ENCODE measurements at places on chromosomes 5 and 9.

GRCh38 chr5:44388321-44389089 is 715 bp downstream of the FGF10 start:
- DNase-seq, result no peak

DNA sequence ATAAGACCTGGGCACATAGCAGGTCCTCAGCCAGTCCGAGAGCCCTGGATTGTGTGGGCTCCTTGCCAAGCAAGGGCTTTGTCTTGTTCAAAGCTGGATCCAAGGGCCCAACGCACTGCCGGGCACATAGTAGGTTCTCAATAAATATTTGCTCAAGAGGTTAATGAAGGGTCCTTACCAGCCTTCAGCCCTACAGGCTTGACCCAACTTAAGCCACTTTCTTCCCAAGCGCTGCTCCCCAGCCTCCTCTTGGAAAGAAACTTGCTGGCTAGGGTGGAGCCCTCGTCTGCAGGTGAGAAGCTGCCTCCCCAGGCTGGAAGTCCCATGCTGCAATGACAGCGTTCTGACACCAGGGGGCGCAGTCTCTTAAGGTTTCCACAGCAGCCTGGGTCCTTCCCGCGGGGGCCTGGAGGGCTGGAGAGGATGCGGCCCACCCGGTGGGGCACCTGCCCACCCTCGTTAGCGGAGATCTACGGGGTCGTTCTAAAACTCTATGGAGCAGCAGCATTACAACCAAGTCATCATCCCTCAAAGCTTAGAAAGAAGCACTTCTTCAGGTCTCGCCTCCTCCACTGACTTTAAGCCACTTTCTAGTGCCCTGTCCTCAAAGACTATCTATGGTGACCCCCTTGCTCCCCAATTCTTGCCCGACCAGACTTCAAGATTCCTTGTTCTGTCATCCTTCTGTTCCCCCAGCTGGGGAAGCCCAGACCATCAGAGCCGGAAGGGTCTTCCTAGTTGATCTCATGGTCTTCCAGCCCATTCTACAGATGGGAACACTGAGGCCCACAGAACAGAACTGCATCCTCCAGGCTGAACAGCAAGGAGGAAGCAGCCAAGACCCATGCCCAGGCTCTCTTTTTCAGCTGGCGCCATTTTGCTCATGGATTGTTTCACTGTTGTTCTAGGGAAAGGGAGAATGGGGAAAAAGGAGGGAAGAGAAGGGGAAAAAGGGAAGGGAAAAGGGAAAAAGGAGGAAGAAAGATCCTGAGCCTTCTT is 115.4 kb downstream of the LHX2 start:
- peak; percentile 84 for DNase-seq

GRCh38 chr5:864492-865167 is 13.8 kb upstream of the ZDHHC11 start:
- DNase-seq, result no peak

- DNase-seq, result no peak
Measured at GRCh38 chr9:112489039-112489546, 2.5 kb downstream of the KIAA1958 start.

DNA sequence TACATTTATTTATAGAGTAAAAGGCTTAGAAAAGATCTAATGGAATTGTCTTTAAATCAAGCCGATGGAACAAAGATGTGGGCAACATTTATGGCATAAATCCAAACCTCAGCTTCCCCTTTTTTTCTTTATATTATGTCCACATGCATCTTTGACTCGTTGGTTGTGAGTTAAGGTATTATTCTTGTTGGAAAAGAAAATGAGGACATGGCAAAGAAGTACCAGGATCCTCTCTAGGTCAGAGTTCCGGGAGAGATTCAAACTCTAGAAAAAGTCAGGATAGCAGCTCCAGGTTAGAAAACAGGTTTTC is 508 bp upstream of the NME5 start:
- no peak for DNase-seq

- DNase-seq, result no peak
Measured at GRCh38 chr5:14247054-14247386, 103.9 kb downstream of the TRIO start.

- DNase-seq, result no peak
Measured at GRCh38 chr9:18216376-18216775, 257.6 kb upstream of the ADAMTSL1 start.
